Epithelial cell of esophagus (primary cell): ENCODE measurements at places on chromosomes 16 and 17.

DNA sequence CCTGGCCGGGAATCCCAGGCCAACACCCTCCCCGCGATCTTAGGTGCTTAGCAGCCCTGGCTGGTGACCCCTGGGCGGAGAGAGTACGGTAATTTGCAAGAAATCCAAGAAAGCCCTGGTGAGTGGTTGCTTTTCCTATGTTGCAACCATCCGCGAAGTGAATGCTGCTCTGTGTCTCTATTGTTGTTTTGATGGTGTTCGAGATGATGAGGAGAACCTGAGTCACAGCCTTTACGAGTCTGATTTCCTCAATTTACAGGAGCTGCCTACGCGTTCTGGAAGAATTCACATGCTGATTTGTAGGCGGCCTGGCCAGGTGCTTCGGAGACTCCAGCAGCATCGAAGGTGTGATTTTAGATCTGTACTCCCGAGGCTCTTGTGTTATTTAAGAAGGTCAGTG, 63.3 kb downstream of the TMEM235 start:
- peak; percentile 96 for DNase-seq

- no peak for DNase-seq
Observed at GRCh38 chr16:16992975-16993765, 477.6 kb downstream of the XYLT1 start.

- peak; percentile 61 for DNase-seq
Observed at GRCh38 chr16:89599451-89599858, 14.0 kb upstream of the DPEP1 start.

DNA sequence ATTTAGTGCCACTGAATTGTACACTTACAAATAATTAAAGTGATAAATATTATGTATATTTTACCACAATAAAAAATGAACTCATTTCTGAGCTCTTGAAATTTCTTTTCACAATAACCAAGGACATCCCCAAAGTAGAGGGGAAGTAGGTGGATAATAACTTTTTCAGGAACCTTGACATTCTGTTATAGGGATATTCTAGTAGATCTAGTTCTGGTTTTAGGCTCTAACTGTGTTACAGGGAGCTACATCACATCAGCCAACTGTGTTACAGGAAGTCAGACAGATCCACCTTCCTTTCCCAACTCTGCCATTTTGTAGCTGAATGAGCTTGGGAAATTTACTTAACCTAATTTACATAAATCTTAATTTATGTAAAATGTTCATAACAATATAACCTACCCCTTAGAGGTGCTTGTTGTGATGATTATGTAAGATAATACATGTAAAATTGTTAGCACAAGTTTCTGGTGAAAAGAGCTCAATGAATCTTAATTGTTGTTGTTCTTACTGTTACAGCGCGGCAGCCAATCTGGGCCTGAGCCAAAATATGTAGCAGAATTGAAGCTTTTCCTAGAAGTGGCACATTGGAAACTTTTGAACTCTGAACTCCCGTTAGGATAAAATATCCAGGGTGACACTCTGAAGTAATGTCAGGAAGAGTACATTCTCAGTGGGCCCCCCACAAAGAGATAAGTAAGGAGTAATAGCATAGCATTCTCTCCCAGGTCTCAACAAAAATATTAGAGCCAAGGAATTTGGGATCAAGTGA, 169.8 kb downstream of the AATF start:
- DNase-seq: no peak

GRCh38 chr16:30601966-30602365, 8.2 kb downstream of the ZNF689 start:
- no peak for DNase-seq

DNA sequence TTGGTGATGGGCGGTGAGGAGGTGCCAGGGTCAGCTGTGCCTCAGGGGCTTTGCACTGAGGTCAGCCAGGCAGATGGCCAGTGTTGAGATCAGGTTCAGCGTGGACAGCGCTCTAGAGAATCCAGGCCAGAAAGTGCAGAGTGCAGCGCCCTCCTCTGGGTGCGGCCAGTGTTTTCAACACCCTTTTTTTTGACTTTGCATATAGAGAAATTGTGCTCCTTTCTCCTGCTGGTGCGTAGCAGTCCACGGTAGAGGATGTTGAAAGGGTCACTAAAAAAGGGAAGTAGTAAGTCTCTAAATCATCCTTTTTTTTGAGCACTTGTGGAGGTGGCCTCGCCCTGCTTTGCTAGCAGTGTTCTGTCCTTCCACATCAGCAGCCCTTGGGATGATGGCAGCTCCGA, 53.9 kb downstream of the BANP start:
- DNase-seq: no peak

DNA sequence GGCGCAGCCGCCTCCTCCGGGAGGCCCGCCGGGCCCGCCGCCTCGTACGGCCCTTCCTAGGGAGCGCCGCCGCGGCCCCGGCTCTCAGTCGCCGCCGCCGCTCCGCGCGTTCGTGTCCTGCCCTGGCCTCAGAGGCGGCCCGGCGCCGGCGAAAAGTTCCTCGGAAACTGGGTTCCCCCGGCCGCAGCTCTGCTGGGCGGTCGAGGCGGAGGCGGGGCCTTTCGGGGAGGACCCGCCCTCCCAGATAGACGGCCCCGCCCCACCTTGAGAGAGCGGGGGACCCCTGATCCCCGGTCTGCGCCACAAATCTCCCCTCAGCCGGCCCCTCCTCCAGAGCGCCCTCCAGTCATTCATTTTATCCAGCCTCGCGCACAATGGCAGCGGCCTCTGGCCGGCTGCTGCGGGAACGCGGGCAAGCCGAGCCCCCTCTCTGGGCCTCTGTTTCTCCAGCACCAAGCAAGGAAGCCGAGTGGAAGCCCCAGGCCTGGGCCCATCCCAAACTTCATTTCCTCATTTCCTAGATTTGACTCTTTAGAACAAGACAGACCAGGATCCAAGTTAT, at the start of gene SREBF1:
TSS of gene SREBF1 (minus strand) at position 169 of the 562 bp plus-strand sequence. CDS start 169 bp downstream, outside the sequence.
- DNase-seq: peak; percentile 51

GRCh38 chr17:12983991-12984884, 33.6 kb downstream of the ELAC2 start:
- no peak for DNase-seq

DNA sequence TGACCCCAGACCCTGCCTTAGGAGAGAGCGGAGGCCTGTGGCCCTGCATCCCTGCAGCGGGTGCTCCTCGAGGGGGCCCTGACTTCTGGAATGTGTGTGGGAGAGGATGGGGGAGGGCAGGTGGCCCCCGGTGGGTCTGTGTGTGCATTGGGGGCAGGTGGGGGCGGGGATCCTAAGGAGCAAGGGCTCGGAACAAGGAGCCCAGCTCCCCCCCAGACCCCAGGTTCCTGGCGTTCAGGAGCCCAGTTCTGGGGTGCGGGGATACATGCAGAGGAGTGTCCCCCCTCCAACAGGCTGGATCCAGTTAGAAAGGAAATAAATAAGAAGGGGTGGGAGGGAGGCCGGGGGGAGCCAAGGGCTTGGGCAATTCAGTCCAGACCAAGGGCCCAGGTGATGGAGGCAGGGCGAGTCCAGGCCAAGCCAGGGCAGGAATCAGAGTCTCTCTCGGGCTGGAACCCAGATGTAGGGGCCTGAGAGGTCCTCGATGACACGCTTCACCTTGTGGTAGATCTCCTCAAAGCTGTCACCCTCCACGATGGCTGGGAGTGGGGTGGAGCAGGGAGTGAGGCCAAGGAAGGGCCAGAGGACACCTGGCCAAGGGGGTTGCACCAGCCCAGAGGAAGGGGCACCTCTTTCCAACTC, 11.2 kb upstream of the ASGR1 start:
- no peak for DNase-seq

DNA sequence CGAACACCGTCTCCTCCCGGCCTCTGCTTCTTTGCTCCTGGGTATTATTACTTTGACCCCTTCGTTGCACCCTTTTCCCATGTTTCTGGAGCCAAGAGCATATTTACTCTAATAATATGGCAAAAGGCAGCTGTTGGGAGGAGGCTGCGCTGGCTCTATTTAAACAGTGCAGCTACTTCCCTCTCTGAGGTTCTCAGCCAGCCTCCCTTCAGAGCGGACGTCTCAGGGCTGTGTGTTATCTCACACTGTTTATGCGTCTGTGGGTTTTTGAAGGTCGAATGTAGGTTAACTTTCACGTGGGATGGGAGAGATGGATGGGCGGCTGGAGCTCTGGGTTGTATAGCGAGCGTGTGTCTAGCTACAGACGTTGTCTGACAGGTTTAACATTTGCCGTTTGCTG, 45.3 kb downstream of the COX4I1 start:
- DNase-seq: no peak

DNA sequence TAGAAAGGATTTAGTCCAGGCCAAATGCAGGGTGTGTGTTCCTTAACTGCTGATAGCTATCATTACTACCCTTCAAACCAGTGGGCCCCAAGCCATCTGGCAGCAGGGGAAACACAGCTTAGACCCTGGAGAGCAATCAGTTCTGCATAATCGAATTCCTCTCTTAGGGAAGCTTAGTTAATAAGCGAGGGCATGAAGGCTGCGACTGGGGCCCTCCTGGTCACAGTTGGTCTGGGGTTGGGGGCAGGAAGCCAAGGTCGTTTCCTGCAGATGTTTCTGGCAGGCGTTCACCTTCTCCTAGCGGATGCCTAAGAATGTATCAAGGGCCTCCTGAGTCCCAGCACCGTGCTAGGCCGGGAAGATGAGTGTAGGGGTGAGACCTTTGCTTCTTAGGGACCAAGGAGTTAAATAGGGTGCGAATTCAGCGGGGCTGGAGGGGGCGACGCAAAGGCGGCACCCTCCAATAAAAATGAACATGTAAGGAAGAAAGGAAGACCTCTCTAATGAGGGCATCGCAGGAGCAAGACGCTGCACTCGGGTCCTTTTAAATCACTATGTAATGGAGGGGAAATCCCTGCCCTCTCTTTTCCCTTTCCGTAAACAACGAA, 16.5 kb upstream of the EEF2K start:
- no peak for DNase-seq

DNA sequence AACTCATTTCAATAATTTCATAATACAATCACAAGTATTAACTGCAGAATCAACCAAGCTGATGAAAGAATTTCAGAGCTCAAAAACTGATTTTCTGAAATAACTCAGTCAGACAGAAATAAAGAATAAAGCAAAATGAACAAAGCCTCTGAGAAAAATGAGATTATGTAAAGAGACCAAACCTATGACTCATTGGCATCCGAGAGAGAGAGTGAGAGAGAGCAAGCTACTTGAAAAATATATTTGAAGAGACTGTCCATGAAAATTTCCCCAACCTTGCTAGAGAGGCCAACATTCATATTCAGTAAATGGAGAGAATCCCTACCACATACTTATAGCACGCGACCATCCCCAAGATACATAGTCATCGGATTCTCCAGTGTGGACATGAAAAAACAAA, 1376.4 kb downstream of the CDH11 start:
- DNase-seq: peak; percentile 17

GRCh38 chr16:65524997-65525396, 403.1 kb upstream of the CDH11 start:
- DNase-seq: no peak
